CD4-positive, alpha-beta T cell treated with Interleukin-6 for 4 hours (primary cell): ENCODE measurements at places on chromosomes 3 and 15.

DNA sequence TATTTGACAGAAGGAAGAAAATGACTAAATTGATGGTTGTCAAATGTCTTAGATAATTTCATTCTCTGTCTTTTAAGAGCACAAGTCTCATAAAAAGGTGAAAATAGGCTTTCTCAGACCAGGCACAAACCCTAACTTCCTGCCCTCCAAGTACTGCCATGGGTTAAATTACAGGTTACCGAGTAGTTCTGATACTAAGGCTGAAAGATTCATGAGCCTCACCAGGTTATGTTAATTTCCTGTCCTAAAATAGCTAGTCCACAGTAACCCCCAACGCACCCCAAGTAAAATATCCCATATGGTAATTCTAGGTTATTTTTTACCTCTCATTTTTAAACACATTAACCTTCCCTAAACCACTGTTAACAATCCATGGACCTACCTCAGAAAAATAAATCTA, 42.0 kb downstream of the GSK3B start:
- no peak for DNase-seq

- DNase-seq, result no peak
Measured at GRCh38 chr15:101368086-101368780, 73.2 kb upstream of the SNRPA1 start.

GRCh38 chr3:49794431-49794830, 5.2 kb downstream of the CDHR4 start:
- no peak for DNase-seq

- no peak for DNase-seq
Measured at GRCh38 chr3:149534671-149535332, 60.3 kb downstream of the TM4SF4 start.

DNA sequence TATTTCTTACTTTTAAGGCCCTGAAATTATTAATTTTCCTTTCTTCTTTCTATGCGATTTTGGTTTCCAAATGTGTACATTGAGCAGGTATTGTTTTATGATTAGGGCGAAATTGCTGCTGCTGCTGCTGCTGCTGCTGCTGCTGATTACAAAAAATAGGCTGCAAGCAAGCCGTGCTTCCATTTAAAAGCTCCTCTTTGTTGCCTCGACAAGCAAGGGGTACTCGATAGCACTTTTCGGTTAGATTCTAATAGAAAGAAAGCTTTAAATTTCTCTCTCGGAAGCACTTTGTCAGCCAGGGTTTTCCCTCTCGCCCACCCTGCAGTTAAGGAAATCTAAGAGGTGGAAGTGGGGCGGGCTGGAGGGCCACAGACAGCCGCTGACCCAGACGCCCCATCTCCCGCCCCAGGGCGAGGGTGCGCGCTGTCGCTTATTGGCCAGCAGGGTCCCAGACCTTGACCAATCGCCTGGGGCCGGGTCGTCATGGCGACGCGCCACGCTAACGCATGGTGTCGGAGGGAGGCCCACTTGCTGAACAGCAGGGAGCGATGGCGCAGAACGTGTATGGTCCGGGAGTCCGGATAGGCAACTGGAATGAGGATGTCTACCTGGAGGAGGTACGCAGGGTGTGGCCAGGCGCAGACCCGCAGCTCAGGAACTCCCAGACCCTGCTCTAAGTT, at the start of gene CFAP161:
Gene CFAP161 (plus strand): TSS at position 489 of the 680 bp plus-strand sequence. CDS start 60 bp downstream, at position 549.
- peak; percentile 32 for DNase-seq

DNA sequence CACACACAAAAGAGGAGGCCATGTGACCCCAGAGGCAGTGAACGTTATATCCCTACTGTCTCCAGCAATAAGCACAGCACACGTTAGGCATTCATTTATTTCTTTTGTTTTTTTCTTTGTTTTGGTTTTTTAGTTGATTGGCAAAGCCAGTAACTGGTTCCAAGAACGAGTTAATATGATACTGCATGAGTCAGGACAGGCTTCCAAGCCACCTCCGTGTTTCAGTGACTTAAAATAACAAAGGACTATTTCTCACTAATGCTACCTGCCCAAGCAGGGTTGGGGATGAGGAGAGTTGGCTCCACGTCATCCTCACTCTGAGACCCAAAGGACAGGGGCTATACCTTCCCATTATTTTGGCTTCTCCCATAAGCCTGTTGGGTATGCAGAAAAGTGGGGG, 130.5 kb downstream of the ST8SIA2 start:
- DNase-seq, result no peak

DNA sequence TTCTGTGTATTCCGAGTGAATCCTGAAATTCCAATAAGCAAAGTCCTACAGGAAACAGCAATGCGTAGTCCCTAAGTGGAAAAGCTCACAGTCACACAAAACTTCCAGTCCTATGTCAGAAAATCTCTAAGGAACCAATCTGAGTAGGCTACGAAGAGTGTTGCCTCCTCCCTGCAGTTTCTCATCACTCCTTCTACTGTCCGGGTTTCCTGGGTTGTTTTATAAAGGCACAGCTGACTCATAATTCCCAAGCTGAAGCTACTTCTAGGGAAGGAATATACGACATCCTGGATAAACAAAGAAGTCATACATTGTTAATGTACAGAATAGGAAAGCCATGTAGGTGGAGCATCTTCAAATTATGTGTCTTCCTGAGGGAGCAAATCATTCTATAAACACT, 65.7 kb upstream of the RGMA start:
- no peak for DNase-seq

DNA sequence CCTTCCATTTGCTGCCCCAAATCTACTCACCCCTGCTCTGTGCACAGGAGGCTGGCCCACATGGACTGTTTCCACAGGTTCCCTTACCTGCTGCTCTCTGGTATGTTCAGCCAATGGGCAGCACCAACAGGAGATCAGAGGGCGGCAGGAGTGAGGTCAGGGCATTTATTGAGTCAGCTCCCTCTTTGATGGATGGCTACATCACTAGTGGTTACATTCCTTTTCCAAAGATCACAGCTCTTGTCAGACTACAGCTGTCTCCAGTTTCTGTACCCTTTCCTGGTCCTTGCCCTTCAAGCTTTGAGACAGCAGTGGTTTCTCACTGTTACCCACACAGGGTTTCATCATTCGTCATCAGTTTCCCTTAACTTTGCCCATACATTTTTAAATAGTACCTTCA, 325.1 kb downstream of the SUCLG2 start:
- DNase-seq, result no peak

GRCh38 chr3:72310419-72311380, 525.8 kb upstream of the PROK2 start:
- DNase-seq, result peak; percentile 48

- no peak for DNase-seq
Measured at GRCh38 chr3:155556531-155556930, 188.3 kb downstream of the PLCH1 start.

DNA sequence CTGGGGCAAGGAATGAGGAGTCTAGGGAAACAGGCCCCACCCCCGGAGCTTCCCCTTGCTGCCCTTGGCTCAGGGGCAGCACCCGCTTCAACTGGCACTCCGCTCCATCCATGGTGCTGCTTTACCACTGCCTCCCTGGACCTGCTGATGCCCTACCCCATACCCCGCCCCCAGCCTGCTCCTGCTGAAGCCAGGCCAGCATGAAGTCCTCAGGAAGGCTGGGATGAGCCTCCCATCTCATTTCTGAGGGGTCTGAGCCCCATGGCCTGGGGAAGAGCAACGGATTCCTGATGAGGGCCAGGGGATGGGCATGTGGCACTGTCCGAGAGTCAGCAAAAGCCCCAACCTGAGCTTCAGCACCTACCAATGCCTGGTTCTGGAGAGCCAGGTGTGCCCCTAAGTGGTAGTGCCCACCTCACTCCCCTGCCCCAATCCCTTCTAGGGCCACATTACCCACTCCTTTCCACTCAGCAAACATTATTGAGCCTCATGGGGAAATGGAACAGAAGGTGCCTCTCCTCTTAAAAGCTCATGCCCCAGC, 21.0 kb downstream of the SEC61A1 start:
- no peak for DNase-seq

DNA sequence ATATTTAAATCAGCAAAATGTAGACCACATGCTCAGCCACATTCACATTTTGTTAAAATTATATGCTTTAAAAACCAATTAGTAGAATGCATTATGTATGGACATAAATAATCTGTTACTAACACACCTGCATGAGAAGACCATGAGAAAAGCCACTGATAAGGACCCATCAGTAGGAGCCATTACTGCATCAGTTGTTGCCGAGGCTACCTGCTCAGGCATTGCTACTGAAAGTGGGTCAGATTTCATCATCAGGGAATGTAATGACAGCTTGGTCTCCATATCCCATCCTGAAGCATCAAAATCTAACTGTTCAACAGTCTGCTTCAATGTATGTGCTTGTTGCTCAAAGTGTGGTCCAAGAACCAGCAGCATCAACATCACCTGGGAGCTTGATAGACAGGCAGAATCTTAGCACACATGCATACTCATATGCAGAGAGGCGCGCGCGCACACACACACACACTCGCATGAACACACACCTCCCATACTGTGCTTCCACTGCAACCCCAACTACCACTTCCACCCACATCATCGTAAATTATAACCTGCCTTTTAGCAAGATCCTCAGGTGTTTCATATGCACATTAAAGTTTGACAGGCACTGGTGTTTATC, 72.4 kb upstream of the FOXB1 start:
- DNase-seq, result no peak

- no peak for DNase-seq
Measured at GRCh38 chr3:46007280-46007679, 11.7 kb upstream of the FYCO1 start.
